Activated CD4-positive, alpha-beta T cell treated with anti-CD3 and anti-CD28 coated beads for 24 hours (primary cell): ENCODE measurements at places on chromosomes 6 and 20.

GRCh38 chr20:54197621-54198604, 10.0 kb upstream of the PFDN4 start:
- no peak for DNase-seq

DNA sequence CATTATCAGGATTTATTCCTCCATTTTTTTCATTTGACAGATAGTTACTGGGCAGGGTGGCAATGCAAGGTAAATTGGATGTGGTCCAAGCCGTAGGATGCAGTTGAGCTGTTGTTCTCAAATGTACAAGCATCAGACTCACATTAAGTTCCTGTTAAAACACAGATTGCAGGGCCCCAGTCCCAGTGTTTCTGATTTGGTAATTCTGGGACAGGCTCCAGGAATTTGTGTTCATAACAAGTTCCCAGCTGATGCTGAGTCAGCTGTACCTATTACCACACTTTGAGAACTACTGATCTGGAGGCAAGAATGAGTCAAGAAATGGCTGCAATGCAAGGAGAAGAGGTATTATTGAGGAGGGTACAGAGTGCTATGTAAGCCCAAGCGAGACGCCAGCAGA, 11.7 kb downstream of the TMEM244 start:
- DNase-seq, result no peak

- DNase-seq, result no peak
These were observed 59.7 kb upstream of the SNX9 start for GRCh38 chr6:157763129-157763903.

- DNase-seq, result no peak
These were observed 169.9 kb downstream of the CARMIL1 start for GRCh38 chr6:25448965-25449538.

DNA sequence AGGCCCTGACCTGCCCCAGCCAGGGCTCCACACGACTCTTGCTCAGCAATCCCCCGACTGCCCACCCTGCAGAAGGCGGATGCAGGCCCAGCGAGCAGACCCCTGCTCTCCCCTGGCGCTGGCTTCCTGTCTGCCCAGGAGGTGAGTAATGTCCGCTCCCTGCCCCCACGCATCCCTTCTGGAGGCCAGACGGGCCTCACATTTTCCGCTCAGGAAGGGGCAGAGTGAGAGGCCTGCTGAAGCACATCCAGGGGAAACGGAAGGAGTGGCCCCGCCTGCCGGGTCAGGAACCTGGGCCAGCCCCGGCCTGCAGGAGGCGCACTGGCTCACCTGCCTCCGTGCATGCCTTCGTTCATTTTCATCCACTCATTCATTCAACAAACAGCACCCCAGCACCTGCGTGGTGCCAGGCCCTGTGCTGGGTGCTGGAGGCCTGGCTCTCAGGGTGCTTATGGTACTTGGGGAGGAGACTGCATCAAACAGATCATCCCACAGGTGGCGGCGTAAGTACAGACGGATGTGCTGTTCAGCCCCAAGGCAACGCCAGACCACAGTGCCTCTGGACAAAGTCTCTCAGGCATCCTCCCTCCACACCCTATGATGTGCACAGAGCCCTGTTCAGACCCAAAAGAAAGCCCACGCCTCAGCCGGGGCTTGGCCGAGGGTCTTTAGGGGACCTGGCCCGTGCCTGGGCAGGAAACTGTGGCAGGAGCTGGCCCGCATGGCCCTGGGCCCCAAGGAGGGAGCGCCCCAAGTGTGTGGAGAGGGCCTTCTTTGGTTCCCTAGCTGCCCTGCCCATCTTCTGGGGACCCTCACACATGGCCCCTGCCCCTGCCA, 112.1 kb downstream of the ASXL1 start:
- DNase-seq, result no peak

DNA sequence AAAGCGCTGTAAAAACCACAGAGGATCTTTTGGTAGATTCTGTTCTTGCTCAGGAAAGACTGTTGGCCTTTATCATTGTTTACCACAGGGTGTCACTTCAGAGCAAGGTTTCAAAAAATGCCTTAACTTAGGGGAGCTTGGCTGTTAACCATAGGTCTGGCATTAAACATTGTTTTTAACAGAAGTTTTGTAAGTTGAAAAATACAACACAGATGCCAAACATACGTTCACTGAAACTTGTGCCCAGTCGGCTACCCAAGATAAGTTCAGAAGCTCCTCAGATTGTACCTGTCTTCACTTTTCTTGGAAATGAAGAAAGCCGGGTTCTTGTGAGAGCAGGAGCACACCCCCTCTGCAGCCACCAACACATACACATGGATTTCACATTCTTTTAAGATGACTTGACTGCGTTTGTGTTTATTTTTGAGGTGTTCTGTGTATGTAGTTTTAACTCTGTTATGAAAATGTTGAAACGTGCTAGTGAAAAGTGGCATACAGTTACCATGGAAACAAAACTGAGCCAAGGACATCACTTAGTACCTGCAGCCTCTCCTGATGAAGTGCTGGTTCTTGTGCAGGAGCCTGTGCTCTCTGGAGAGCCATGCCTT, 64.9 kb downstream of the SYCP2L start:
- DNase-seq, result no peak

- no peak for DNase-seq
These were observed 1.2 kb downstream of the TCEA2 start for GRCh38 chr20:64064145-64064698.

GRCh38 chr6:20266851-20267608, 54.8 kb upstream of the MBOAT1 start:
- no peak for DNase-seq

- no peak for DNase-seq
These were observed 11.0 kb downstream of the OTOR start for GRCh38 chr20:16759181-16759563.

DNA sequence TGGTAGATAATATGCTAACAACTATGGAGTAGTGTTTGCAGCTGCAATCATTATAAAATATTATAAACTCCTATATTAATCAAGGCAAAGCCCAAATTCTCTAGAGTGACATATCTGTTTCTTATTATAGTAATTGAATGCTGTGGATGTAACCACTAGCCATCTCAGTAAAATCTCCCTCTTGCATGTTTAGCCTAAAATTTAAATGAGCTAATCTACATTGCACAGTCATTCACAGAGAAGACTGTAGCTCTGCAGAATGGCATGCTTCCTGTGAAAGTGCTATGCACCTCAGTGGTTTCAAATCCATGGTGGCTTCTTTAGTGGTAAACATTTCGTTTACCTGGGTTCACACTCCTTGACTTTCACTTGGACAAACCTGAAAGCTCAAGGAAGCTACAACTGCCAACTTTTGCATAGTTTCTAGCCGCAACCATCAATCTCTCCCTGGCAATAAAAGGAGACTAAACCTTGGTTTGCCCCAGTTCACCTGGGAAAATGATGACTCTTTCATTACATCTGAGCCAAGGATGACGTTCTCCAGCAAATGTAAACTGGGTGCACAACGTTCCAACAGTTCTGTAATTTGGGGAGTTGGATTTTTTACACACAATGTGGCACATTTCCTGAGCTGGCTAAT, 47.2 kb downstream of the FILIP1 start:
- DNase-seq, result no peak

DNA sequence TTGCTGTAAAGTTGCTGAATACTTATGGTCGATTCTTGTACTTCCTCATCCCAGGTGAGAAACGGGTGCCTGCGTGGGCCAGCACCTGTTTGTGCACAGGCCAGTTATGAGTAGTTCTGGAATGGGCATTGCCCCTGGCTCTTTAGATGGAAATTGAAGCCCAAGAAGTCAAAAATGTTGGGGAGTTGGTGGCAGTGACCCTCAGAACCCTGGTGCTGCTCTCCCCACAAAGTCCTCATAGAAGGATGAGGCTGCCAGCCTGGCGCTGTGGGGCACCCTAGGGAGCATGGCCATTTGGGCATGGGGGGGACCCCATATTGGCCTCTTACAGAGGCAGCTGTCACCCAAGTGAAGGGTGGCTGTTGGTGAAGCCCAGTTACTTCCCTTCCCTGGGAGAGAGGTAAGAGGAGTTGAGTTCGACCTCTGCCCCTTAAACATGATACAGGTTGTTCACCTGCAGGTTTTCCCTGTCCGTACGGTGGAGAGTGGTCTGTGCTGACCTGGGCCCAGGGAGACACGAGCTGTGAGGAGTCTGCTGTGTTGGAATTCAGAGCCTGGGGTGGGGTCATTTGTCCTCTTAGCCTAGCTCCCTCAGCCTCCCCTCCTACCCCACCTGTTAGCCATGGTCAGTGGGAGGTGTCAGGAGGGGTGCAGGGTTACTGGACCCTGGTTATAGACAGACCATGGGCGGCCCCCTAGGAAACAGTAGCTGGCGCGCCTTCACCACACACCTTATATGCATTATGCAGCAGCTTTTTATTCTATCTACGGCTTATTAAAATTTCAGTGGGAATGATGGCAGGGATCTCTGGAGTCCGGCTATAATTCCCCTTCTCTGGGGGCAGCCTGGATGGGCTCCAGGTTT, 4.9 kb downstream of the HMGA1 start:
- no peak for DNase-seq

DNA sequence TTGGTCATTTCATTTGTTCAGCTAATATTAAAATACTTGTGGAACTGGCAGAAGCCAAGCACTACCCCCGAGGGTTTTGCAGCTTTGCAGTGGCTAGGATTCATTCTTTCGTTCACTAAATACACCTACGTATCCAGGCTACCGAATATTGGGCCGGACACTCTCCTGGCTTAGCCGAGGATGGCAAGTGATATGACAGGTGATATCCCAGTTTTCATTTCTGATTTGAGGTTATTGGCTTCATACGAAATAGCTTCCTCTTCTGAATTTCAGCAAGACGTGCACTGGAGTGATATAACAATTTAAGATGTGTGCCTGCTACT, 536 bp upstream of the MTFR2 start:
- DNase-seq, result no peak

DNA sequence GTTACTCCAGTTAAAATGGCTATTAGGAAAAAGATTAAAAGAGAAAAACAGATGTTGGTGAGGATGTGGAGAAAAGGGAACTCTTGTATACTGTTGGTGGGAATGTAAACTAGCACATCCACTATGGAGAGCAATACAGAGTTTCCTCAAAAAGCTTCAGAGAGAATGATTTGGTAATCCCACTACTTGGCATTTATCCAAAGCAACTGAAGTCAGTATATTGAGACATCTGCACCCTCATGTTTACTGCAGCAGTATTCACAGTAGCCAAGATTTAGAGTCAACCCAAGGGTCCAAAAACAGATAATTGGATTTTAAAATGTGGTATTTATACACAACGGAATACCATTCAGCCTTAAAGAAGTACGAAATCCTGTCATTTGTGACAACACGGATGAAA, 469.5 kb downstream of the QKI start:
- DNase-seq, result no peak

DNA sequence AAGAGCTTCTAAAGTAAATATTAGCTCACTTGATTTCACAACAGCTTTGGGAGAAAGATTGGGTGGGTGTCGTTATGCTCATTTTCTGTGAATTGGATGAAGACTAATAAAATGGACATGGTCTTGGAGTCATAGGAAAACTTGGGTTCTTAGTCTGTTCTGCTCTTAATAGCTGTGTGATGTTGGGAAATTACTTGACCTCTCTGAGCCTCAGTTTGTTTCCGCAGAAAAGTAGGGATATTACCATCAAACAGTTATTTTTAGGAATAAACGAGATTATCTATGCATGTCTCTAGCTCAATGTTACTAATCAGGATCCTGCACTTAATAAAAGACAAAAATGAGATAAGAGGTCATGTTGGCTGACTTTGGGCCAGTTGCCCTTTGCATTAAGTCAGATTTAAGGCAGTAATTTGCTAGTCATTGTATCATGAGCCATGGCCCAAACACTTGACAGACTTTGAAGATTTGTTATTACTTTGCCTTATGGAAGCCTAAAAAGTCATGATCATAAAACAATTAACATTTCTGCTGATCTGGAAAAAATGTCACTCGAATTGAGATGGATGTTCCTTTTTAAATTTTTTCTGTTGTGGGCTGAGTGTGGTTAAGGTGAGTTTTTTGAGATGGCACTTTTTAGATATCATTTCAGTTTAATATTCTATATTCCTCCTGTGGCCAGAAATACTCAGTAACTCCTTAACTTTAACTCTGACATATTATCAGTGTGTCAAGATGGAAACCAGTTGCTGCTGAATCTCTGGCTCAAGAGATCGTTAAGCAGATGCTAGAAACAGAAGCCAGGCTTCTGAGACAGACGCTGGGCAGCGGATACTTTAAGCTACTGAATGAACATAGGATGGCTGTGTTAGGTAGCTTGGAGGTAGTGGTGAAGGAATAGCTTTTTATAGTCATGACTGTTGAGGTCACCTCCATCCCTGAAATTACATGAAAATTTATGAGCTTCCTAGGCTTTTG, 291.6 kb downstream of the PHF3 start:
- DNase-seq, result no peak

DNA sequence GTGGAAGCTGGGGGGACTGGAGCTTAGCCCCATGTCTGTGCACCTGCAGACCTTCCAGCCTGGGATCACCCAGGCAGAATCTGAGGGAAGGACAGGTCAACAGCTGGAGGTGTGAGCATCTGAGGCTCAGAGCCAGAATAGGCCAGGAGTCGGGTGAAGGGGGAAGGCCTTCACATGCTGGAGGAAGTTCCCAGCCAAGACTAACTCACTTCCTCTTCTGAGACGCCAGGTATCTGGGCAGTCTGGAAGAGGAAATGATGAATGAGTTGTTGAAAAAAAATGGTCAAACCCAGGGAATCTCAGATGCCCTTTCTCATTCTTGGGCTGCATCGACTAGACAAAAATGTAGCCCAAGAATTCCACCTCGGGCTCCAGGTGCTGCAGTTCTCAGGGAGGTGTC, 73.6 kb upstream of the TIAM2 start:
- DNase-seq, result no peak

GRCh38 chr6:134240665-134241431, 77.1 kb downstream of the SGK1 start:
- DNase-seq, result peak; percentile 33
